ENCODE measurements at places on chromosomes 13 and 19.
A peak's percentile ranks its signal among the peaks of the same experiment; 100 is the strongest.

- no peak for DNase-seq
Observed at GRCh38 chr19:3496392-3497273, 3.8 kb downstream of the DOHH start.

GRCh38 chr13:22662771-22663170, 518.0 kb upstream of the SGCG start:
- DNase-seq: no peak

DNA sequence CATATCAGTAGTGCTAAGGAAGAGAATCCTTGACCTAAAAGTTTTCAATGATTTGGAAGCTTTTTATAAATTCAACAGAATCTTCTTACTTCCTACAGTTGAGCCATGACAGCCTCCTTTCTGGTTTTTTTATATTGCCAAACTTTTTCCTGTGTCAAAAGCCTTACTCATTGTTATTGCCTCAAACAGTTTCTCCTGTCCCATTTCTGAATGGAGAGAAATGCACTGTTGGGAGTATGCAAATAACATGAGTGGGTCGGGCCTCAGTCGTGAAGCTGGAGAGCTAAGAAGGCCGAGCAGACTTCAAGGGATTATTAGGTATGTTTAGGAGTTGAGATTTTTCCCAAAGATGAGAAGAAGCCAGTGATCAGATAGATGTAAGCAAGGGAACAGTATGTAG, 766.4 kb upstream of the KLHL1 start:
- DNase-seq: no peak

GRCh38 chr13:29594710-29595379, 643 bp downstream of the SLC7A1 start:
- peak; percentile 79 for DNase-seq

GRCh38 chr13:25371875-25372283, at the start of gene ATP8A2:
ATP8A2 (plus strand) TSS chr13:25371974; CDS start chr13:25372213, 239 bp downstream.
- peak; percentile 10 for DNase-seq

DNA sequence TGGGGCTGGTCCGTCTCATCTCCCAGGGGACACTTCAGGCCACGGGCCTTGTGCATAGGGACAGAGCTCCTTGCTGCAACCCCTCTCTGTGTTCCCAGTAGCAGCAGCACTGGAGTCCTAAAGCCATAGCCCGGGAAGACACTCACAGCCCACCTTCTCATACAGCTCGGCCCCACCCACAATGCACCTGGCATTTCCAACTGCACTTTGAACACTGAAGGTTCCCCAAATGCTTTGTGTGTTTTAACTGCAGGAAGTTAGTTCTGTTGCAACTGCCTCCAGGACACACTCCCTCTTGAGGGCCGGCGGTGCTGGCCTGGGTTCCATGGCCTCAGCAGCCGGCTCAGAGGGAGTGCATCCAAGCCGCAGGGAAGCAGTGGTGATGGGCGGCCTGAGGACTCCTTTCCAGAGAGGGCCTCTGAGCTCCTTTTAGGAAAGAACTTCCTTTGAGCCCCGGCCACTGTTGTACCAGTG, 22.7 kb upstream of the TMEM255B start:
- DNase-seq: no peak

GRCh38 chr13:43360892-43361610, 337.7 kb downstream of the DNAJC15 start:
- DNase-seq: no peak

DNA sequence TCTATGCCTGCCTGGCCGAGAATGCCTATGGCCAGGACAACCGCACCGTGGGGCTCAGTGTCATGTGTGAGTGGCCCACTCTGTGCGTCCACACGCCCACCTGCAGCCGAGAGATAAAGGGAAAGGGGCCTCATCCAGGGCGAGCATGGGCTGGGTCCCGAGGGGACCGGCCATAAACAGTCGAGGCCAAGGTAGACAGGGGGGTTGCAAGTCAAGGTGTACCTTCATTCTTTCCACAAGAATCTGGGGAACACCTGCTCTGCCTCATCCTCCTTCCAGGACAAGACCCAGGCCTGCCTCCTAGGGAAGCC, 8.3 kb downstream of the MAG start:
- no peak for DNase-seq

DNA sequence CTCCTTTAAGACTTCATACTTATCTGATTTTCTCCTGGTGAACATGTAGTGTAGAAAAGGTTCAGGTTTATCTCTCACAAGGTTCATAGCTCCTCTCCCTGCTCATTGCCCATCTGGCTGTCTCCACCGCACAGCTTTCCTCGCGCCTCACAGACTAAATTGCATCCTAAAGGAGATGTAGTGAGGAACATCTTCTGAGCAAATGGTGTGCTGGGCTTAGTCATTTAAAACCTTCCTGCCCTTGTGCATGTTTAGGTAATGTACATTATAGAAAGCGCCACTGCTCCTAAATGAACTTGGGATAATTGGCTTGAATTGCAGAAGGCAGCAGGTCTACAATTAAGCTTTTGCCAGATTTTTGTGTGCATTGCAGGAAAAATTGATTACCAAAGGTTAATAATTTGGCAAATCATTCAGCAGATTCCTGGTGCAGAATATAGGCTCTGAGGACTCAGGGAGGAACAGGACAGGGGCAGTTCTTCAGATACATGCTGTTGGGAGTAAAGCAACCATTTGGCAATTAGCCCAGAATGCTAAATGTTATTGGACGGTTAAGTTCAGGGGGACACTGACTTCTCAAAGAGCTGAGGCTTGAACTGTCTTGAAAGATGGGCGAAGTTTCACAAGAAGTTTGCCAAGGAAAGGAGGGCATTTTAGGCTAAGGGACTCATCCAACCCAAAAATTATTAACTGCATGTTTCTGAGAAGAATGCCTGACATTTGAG, 108.4 kb upstream of the CLDN10 start:
- no peak for DNase-seq

DNA sequence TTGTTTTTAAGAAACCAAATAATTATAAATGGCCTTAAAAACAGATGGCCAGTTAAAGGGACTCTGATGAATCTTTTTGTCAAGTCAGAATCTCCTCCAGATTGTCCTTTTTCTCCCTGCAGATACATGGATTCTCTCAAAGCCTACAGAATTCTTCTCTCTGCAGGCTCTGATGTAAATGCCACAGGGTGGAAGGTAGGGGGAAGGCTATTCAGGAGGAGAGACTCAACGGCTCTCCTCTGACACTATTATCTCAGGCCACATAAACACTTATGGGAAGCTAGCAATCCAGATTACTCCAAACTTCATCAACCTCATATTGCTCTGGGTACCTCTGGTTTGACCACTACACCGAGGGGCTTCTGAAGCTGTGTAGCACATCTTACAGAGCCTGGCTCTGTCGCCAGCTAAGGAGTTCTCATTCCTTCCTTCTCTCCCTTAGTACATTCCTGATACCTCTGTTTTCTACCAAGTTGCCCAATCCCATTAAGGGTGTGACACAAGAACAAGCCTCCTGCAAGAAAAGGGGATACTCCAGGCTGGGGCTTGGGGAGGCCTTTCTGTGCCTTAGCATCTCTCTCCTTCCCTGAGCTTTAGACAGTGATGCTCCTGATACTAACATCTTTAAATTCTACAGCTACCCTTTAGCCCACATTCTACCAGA, 14.9 kb downstream of the LCP1 start:
- DNase-seq: no peak

- no peak for DNase-seq
Observed at GRCh38 chr13:94093652-94094315, 385.7 kb downstream of the DCT start.

DNA sequence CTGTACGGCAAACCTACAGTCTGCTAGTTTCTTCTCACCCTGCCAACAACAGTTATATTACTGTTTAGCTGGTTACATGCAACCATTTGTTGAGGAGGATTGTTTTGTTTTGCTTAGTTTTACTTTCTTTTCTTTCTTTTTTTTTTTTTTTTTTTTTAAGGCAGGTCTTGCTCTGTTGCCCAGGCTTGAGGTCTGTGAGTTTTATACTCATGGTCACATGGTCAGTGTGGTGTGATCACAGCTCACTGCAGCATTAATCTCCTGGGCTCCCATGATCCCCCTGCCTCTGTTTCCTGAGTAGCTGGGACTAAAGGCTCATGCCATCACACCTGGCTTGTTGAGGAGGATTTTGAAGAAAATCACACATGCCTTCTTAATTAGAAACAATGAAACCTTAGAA, 505.6 kb downstream of the GPC5 start:
- no peak for DNase-seq

DNA sequence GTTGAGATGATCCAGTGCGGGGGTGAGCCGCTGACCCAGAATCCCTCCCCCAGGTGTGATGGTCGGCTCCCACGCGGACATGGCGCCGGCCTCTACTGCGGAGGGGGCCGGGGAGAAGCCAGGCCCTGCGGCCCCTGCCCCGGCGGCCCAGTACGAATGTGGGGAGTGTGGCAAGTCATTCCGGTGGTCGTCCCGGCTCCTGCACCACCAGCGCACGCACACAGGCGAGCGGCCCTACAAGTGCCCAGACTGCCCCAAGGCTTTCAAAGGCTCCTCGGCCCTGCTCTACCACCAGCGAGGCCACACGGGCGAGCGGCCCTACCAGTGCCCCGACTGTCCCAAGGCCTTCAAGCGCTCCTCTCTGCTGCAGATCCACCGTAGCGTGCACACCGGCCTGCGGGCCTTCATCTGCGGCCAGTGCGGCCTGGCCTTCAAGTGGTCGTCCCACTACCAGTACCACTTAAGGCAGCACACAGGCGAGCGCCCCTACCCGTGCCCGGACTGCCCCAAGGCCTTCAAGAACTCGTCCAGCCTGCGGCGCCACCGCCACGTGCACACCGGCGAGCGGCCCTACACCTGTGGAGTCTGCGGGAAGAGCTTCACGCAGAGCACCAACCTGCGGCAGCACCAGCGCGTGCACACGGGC, 3.7 kb upstream of the NAT14 start:
- DNase-seq: no peak

DNA sequence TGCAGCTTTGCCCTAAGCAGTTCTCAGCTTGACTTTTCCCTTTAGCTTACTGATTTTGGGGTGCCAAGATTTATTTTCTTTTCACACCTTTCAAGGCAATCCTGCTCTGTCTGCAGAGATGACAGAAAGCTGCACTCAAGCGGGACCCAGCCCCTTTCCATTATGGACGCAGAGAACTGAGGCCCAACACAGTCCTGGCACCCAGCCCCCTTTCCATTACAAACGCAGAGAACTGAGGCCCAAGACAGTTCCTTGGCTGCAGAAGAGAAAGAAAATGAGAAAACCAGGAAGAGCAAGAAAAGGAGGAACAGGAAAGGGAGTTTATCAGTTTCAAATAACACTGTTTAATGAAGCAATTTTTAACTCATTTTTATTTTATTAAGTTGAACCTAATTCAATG, 36.8 kb upstream of the ATP11A start:
- no peak for DNase-seq

DNA sequence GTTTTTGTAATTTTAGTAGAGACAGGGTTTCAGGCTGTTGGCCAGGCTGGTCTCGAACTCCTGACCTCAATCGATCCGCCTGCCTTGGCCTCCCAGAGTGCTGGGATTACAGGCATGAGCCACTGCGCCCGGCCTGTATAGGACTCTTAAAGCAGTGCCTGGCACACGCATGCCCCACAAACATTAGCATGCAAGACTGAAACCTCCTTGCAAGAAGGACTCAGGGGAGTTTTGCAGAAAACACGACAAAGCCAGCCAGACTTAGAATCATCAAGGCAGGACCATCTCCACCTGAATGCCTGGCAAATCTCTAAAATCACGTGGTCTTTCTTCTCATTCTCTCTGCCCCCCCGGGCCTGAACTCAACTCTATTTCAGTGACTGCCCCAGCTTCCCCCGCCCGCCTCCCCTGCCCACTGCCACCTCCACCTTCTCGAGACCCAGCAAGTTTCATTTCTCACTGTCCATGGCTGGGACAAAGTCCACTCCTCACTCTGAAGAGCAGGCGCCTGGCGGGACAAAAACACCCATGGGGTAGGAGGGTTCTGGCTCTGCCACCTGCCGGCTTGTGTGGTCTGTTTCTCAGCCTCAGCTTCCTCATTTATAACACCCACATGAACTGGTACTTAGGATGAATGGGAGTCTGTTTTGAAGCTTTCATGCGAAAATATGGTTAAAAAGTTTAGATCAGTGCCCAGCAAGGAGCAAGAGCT, 2.4 kb downstream of the TICAM1 start:
- peak; percentile 84 for DNase-seq

DNA sequence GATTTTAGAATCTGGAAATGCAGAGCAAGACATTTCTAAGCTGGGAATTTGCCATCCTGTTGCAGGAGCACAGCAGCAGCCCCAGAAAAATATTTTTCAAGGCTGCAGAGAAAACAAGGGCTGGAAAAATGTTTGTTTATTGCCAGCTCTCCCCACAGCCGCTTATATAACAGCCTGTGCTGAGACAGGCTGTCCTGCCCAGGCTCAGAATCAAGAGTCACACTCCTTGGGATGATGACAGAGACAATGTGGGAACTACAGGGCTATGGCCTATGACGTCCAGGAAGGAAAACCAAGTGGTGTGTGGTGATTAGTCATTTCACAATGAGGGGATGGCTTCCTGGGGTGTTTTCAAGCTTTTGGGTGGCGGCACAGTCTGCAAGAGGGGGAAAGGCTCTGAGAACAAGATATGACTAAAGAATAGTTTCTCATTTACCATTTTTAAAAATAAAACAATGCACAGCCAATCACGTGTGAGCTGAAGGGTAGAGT, 136.3 kb upstream of the SERP2 start:
- no peak for DNase-seq

DNA sequence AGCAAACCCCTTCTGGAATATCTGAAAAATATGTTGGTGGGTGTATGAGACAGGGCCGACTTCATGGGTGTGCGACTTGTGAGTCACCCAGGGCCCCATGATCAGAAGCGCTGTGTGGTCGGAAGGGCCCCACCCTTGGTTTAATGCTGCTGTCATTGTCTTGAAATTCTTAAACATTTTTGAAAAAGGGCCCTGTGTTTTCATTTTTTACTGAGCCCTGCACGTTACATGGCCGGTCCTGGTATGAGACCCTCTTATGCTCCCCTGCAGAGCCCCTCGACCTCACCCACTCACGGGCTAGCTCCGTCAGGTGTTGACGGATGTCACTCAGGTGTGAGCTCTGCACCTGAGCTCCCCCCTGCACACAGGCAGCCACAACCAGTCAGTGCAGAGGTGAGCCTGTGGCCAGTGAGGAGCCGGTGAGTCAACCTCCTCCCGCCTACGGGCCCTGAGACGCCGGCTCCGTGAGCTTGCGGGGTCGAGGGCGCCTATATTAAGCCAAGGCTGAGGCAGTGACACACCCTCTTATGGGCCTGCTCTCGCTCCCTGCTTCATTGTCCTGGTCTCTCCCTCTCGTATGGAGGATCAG, 27.7 kb downstream of the GADD45B start:
- DNase-seq: no peak

DNA sequence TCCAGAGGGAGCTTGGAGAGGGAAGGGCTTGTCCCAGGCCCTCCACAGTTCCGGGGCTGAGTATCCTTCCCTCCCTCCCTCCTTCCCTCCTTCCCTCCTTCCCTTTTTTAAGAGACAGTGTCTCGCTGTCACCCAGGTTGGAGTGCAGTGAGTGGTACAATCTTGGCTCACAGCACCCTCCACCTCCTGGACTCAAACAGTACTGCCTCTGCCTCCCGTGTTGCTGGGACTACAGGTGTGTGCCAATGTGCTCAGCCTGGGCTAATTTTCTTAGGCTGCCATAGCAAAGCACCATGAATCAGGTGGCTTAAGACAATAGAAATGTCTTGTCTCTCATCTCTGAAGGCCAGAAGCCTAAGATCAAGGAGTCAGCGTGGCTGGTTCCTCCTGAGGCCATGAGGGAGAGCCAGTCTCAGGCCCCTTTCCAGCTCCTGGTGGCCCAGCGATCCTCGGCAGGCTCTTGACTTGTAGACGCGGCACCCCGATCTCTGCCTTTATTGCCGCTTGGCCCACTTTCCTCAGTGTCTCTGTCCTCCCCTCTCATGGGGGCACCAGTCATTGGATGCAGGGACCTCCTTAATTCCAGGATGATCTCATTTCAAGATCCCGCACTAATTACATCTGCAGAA, 47.5 kb downstream of the CRTC1 start:
- DNase-seq: no peak

Measured in B cell (primary cell).